CD4-positive, alpha-beta T cell (primary cell): ENCODE measurements at places on chromosomes 16 and 17.
A peak's percentile ranks its signal among the peaks of the same experiment; 100 is the strongest.

DNA sequence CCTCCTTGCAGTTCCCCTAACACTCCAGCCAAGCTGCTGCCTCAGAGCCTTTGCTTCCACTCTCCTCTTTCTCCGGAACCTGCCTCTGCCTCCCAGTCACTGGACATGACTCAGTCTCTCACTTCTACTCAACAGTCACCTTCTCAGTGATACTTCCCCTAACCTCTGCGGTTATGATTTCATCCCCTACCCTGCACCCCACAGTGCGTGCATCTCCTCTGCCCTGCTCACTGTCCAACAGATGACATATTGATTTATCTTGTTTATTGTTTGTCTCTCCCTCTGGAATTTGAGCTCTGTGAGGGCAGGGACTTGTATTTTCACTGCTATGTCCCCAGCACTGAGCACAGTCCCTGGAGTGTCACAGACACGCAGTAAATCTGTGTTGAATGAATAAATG is 100.7 kb downstream of the CYLD start:
- DNase-seq = no peak

DNA sequence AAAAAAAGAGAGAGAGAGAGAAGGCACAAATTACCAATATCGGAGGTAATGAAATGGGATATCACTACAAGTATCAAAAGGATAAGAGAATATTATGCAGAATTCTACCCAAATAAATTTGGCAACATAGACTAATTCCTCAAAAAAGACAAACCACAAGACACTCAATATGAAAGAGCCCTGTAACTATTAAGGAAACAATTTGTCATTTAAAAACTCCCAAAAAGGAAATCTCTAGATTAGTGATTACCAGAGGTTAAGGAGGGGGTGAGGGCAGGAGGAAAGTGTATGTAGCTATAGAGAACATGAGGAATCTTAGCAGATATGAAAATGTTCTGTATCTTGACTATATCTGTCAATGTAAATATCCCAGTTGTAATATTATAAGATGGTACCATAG is 54.0 kb downstream of the CFDP1 start:
- no peak for DNase-seq

DNA sequence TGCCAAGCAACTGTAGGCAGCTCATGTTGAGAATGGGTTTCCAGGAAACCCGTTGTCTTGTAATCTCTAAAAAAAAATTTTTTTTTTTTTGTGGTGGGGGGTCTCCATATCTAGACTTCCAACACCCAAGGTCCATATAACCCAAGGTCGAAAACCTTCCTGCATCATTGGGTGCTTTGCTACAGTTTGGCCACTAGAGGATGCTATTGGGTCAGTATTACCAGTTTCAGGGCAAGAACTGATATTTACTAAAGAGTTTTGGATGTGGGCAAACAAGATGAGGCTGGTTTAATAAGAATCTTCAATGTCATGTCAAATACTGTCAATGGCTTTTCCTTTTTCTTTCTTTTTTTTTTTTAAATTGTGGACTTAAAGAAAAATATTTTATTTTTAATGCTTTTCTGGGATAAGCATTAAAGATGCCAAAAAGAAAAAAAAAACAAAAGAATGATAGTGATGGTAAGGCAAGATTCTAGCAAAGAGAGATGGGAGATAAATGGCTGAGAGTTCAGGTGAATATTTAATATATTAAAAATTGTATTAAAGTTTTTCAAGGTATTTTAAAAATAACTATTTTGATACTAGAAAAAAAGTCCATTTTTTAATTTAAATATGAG is 62.2 kb downstream of the DHRS7C start:
- DNase-seq = no peak

DNA sequence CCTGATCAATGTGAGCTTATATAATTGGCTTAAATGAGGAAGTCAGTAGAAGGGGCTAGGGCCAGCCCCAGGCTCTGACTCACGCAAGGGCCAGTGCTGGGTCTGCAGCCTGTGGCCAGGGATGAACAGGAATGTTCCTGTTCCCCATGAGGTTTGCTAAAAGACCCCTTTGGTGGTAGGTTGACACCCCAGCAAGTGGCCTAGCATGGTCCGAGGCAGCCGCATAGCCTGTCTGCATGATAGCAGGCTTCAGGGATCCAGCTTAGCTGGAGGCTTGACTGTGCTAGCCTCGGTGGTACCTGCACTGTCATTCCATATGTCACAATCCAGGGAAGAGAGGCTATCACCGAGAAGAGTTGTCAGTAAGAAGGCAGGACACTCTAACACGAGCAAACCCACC is 23.5 kb downstream of the TRIM25 start:
- DNase-seq = no peak

DNA sequence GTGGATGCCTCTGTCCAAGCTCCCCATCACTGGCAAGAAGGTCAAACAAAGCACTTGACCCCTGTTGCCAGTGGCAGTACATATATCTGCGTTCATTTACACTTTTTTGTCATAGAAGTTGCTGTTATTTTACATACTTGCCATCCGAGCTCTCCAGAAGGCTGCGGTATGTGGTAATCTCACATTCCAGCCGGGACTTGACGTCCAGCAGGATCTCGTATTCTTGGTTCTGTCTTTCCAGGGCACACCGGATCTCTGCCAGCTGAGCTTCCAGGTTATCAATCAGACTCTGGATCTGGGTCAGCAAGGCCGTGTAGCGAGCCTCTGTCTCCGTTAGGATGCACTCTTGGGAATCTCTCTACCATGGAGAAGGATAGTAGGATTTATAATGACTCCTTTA is 6.6 kb downstream of the KRT39 start:
- DNase-seq = no peak

DNA sequence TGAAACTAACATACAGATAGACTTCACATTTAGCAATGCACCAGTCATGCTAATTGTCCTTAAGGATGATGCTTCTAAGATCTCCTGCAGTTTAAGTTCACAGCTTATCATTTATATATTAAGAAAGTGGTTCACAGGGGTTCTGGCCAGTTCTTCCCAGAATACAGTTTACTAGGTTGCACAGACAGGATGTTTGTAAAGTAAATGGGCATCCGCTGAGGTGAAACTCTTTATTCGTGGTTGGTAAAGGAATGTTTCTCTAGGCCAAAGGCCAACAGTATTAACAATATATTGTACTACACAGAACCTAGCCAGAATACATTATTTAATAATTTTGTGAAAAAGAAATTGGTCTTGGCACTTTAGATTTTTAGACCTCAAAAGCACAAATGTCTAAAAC is 1427.3 kb downstream of the CDH8 start:
- no peak for DNase-seq

DNA sequence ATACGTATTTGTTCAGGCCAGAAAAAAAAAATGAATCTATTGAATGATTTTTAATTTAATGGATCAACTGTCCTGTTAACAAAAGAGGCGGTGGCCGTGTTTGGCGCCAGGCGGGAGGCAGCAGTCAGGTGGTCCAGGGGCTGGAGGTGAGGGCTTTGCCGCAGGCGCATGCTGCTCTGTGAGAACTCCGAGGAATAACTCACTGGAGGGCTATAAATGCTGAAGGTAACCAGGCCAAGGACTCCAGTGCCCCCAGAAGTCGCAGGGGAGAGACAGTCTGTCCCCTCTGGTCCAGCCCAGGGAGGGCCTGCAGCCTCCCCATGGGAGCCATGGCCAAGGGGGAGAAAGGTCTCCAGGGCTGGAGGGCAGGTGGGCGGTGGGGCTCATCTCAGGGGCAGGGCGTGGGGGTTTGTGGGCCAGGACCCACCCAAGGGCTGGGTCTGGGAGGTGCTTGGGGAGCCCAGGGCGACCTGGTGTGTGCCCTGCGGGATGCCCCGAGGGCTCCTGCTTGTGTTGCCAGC is 7.1 kb upstream of the BAHCC1 start:
- DNase-seq = no peak

DNA sequence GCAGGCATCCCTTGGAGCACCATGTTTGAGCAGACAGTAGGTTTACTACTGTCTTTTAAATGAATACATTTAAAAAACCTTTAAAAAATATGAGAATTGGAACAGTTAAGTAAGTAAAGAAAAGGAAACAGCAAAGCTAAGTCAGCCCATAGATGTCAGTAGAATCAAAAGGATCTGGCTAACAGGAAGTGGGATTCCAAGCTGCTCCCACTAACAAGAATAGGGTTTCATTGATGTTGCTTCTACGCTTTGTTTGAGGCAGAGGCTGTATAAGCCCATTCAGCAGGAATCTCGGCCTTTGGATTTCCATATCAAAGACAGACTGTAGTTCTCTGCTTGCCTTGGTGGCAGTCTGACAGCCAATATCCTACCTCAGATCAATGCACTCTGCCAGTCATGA is 122.9 kb upstream of the ELAC2 start:
- DNase-seq = no peak

- DNase-seq = no peak
Measured at GRCh38 chr17:18231164-18231563, 5.7 kb downstream of the LLGL1 start.

DNA sequence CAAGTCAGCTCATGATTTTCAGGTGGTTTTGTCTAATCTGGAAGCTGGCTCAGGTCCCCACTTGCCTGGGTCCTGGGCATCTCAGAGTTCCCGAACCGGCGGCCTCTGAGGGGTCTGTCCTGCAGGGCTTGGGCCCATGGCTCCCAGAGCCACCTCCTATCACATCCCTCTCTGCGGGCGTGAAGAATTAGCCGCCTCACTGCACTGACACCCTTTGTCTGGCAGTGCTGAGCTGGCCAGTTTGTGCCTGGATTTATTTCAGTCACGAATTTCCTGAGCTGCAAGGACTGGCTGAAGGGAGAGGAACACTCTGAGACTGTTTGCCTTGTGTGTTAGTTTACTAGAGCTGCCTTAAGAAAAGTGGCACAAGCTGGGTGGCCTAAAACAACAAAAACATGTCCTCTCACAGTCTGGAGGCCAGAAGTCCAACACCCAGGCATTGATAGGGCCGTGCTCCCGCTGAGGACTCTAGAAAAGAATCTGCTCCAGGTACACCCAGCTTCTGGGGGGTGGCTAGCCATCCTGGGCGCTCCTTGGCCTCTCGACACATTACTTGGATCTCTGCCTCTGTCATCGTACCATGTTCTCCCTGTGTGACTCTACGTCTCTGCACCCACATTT is 217.5 kb upstream of the DYNLRB2 start:
- DNase-seq = no peak

DNA sequence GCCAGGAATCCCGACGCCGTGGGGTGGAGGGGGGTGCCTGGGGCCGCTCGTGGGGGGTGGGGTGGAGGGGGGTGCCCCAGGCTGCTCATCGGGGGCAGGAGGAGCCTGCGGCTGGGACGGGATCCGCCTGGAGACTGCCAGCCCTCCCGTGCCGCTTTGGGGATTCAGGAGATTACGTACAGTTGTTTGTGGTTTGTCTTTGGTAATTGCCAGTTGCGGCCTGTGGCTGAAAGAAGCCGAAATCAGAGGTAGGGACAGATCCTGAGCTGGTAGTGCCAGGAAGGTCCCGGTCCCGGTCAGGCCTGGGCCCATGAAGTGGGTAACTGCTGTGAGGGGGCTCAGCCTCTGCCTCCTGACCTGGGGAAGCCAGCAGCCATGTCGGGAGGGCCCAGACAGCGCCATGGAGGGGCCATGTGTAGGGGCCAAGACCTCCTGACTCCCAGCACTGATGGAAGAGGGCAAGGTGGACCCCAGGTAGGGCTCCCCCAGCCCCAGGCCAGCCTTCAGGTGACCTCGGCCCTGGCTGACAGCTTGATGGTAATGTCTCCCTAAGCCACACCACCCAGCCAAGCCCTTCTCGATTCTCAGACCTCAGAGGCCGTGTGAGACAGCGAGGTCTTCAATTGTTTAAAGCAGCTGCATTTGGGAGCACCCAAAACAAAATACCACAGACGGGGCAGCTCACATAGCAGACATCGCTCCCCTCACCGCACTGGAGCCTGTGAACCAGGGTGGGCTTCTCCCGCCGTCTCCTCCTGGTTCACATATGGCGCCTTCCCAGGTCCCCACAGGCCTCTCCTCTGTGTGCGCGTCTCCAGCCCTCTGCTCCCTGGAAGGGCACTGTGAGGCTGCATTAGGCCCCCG is 34.9 kb upstream of the SSTR5 start:
- DNase-seq = no peak

DNA sequence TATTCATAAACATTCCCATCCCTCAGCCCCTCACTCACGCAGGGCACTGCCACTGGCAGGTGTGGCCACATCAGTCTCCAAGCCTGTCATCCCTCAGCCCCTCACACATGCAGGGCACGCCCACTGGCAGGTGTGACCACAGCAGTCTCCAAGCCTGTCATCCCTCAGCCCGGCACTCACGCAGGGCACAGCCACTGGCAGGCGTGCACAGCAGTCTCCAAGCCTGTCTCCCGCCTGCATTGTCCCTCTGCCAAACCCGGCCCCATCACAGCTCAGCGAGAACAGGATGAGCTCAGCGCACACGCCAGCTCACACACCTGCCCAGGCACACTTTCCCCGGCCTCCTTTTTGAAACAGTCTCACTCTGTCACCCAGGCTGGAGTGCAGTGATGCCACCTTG is 11.4 kb upstream of the KREMEN2 start:
- no peak for DNase-seq

GRCh38 chr17:82281076-82281475 is 7.6 kb upstream of the CSNK1D start:
- no peak for DNase-seq

GRCh38 chr17:68205808-68206720 is 41.8 kb upstream of the AMZ2 start:
- DNase-seq = peak; percentile 64

DNA sequence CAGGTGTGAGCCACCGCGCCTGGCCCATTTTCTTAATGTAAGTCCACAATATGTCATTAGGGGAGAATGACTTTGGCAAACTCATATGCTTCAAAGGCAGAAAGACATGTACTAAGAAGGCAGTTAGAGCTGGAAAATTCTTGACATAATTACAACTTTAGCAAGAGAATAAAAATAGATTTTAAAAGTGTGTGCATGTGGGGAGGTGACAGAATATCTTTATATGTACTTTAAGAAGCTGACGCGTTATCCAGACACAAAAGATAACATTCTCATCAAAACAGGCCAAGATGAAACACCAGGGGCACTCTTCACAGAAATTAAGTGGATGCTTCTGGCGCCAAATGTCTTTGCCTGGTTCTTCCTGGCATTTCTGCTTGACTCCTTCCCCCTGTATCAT is 28.2 kb downstream of the GJC1 start:
- DNase-seq = no peak

- DNase-seq = no peak
Measured at GRCh38 chr17:40598301-40598618, 33.0 kb upstream of the CCR7 start.

DNA sequence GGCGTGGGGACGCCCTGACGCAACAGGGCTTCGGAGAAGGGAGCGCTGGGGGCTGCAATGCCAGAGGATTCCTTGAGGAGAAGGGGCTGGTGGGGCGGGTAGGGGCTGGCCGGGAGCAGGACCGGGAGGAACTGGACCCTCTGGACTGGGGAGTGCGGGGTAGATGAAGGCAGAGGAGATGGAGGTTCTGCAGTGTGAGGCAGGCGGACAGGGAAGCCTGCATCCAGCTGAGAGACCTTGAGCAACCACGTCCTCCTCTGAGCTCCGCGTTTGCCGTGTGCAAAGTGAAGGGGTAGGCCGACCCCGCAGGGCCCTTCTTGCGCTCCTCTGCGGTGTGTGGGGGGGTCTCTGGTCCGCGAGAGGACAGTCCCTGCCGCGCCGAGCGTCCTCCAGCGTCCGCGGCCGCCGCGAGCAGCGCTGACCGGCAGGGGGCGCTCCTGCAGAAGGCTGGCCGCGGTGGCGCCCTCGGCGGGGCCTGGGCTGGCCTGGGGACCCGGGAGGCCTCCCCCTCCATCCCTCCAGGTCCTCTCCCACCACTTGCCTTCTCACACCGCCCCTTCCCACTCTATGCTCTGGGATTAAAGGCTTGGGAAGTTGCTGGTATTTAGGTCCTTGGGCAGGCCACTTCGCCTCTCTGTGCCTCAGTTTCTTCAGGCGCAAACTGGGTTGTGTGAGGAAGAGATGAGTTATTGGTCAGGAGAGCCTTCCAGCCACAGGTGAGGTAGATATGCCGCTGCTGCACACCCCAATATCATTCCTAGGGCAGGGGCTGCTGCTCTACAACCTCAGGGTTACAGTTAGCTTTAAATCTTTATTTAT is 9.6 kb upstream of the WNT9B start:
- no peak for DNase-seq
